Chondrocyte (in vitro differentiated cells): ENCODE measurements at places on chromosomes 4 and X. TPM values are rescaled to one million over a fixed set of nuclear protein-coding genes. Genes with fewer than 3 reads are reported as not detected.
A peak's percentile ranks its signal among the peaks of the same experiment; 100 is the strongest.

Gene FAM53A
- 6.9 to 8.0 TPM (median 7.3 TPM) in 3 replicates for total RNA-seq

Gene CLCN4
- total RNA-seq, result 2.2 to 4.2 TPM (median 4.2 TPM) in 3 replicates

Gene GAGE12J
- total RNA-seq, result not detected in 3 replicates

Gene DMD
- 196 to 306 TPM (median 201 TPM) in 3 replicates for total RNA-seq

DNA sequence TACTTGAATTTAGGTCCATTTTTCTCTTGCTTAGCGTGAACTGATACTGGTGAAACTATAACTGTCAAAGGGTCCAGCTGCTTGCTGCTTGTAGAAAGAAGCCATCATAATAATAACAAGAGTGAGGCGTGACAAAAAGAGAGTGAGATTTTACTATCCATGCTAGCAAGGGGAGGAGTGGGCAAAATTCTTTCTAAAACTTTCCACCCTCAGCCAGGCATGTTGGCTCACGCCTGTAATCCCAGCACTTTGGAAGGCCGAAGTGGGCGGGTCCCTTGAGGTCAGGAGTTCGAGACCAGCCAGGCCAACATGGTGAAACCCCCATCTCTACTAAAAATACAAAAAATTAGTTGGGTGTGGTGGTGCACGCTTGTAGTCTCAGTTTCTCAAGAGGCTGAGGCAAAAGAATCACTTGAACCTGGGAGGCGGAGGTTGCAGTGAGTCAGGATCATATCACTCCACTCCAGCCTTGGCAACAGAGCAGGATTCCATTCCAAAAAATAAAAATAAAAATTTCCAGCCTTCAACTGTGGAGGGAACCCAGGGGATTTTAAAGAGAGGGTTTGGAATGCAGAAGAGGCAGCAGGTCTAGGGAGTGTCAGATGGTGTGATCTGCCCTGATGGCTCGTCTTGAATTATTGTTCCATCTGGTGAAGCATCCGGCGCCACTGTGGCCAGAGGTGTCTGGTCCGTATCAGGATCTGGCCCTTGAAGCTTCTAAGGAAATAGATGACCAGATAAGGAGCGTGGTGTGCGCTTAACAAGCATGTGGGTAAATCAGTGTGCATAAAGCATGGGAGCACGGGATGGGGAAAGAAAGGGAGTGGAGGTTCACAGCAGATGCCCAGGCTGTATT lies 51.8 kb downstream of the LRP2BP start:
- H3K27ac ChIP-seq, result peak overlapping the region; percentile 89
- DNase-seq, result no peak
- peak overlapping the region; percentile 11 for H3K4me3 ChIP-seq
- H3K27me3 ChIP-seq, result no peaks in the 10 kb centered on the region
- H3K4me1 ChIP-seq, result peaks cover 80% of the 10 kb centered on the region
- H3K36me3 ChIP-seq, result peaks cover 24% of the 10 kb centered on the region

DNA sequence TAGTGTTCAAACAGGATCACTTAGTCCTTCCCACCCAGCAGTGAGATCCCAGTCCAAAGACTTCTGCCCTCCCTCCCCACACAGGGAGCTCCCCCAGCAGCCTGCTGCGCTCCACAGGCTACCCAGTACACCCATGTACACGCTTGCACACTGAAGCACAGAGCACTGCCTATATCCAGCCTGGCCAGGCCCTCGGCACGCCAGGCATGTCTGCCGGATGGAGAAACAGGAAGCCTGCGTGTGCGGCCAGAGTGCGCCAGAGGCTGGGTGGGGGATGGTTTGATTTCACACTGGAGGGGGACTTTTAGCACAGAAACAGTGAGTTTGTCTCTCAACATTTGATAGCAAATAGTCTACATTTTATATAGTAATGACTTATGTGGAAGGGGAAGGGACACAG lies 833.5 kb upstream of the IGFBP7 start:
- no peaks in the 10 kb centered on the region for H3K4me1 ChIP-seq
- H3K27ac ChIP-seq, result no peak overlapping the region
- no peak for DNase-seq
- peaks cover 7% of the 10 kb centered on the region for H3K27me3 ChIP-seq

DNA sequence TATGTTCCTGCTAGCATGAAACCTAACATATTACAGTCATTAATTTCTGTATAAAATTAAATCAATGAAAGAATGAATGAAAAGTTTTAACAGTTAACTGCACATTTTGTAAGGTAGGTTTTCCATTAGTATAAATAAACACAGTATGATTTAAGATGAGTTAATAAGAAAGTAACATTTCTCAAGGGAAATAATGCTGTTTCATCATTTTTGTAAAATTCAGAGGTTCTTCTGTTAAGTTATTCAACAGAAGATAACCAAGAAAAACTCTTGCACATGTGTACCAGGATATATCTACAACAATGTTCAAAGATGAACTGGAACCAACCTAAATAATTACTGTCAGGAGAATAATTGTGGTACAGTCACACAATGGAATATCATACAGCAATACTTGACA lies 88.6 kb downstream of the NEK1 start:
- peaks cover 26% of the 10 kb centered on the region for H3K36me3 ChIP-seq
- DNase-seq, result no peak
- no peaks in the 10 kb centered on the region for H3K27me3 ChIP-seq
- no peaks in the 10 kb centered on the region for H3K4me1 ChIP-seq
- no peak overlapping the region for H3K4me3 ChIP-seq

DNA sequence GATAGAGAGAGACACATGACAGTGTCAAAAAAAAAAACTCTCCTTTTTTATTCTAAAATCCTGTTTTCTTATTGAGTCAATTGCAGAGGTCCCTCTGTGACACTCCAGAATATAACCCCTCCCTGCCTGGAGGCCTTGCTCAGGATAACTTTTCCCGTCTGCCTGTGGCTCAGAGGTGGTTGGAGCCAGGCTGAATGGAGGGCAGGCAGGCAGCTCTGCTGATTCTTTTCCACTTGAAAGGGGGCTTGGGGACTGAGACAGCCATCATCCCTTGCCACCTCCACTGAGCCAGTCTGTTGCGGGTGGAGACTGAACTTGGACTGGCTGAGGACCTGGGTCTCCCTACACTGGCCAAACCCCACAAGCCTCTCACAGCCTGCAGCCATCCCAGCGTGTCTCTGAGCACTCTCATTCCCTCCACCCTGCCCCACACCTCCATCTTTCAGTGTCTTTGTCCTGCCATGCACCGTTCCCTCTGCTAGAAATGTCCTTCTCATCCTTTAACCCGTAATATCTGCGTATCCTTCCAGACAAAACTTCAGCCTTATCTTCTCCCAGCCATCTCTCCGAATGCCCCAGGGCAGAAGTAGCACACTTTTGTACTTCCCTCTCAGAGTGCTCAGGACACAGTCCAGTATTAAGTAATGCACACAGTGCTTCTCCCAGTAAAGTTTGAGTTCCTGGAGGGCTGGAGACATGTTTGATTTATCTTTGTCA lies 139.9 kb downstream of the CHIC2 start:
- no peak for DNase-seq
- H3K36me3 ChIP-seq, result no peaks in the 10 kb centered on the region
- no peaks in the 10 kb centered on the region for H3K27me3 ChIP-seq
- peaks cover 3% of the 10 kb centered on the region for H3K4me1 ChIP-seq
- H3K27ac ChIP-seq, result no peak overlapping the region

DNA sequence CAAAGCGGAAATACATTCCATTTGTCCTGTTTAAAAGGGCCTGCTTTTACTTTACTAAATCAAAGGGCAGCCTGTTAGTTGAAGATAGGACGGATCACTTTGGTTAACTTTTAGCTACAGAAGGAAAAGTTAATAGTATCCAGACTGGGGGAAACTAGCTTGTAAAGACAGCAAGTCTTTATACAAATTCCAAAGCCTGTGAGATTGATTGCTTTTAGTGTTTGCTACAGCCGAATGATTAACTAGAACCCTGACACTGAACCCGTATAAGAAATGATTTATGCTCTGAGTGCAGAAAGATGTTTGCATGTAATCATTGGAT lies 93.4 kb downstream of the FRAS1 start:
- no peak overlapping the region for H3K27ac ChIP-seq
- no peaks in the 10 kb centered on the region for H3K36me3 ChIP-seq
- H3K4me1 ChIP-seq, result peaks cover 4% of the 10 kb centered on the region
- DNase-seq, result no peak

DNA sequence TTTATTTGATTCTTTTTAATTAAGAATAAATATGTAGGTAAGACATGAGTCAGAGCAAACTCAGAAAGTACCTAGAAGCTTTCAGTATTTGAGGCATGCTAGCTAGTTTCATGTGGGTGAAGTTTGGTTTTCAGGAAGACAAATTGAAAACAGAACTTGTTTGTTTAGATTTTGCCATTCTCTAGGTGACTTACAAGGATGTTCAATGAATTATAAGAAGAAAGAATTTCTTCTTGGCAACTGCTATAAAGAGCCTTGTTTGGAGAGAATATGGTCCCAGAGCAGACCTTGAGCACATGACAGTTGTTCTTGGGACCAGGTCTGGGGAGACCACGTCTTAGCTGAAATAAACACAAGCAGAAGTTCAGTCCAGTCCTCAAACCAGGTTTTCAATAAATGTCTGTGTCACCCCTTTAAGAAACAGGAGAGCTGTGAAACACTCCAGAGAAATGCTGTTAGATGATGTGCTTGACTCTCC lies 38.0 kb upstream of the IL21 start:
- H3K4me3 ChIP-seq, result no peak overlapping the region
- H3K27ac ChIP-seq, result no peak overlapping the region
- no peak for DNase-seq
- H3K4me1 ChIP-seq, result peaks cover 14% of the 10 kb centered on the region

DNA sequence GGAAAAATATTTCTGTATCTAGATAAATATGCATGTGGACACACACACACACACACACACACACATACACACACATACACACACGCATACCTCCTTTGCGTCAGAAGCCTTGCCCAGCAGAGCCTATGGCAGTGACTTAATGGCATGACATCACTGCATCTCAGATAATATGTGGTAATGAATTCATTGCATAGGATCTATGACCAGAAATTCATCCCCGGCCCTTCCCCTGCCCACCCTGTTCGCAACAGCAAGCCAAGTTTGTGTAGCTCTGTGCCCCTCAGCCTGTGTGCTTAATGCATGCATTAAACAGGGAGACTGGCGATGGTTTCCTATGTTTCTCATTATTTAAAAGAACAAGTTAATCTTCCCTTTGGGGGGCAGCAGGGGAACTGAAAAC lies 120.7 kb downstream of the NKX6-1 start:
- no peaks in the 10 kb centered on the region for H3K4me1 ChIP-seq
- no peak overlapping the region for H3K4me3 ChIP-seq
- no peak for DNase-seq
- H3K27me3 ChIP-seq, result peaks cover 22% of the 10 kb centered on the region

DNA sequence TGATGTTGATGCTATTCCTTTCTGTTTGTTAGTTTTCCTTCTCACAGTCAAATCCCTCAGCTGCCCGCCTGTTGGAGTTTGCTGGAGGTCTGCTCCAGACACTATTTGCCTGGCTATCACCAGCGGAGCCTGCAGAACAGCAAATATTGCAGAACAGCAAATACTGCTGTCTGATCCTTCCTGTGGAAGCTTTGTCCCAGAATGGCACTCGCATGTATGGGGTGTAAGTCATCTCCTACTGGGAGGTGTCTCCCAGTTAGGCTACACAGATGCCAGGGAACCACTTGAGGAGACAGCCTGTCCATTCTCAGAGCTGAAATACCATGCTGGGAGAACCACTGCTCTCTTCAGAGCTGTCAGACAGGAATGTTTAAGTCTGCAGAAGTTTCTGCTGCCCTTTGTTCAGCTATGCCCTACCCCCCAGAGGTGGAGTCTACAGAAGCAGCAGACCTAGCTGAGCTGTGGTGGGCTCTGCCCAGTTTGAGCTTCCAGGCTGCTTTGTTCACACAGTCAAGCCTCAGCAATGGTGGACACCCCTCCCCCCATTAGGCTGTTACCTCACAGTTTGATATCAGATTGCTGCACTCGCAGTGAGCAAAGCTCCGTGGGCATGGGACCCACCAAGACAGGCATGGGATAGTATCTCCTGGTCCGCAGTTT lies 74.9 kb downstream of the SPIN3 start:
- H3K4me3 ChIP-seq, result no peak overlapping the region
- no peak for DNase-seq
- H3K27ac ChIP-seq, result no peak overlapping the region
- no peaks in the 10 kb centered on the region for H3K4me1 ChIP-seq
- H3K36me3 ChIP-seq, result no peaks in the 10 kb centered on the region
- H3K27me3 ChIP-seq, result no peaks in the 10 kb centered on the region

DNA sequence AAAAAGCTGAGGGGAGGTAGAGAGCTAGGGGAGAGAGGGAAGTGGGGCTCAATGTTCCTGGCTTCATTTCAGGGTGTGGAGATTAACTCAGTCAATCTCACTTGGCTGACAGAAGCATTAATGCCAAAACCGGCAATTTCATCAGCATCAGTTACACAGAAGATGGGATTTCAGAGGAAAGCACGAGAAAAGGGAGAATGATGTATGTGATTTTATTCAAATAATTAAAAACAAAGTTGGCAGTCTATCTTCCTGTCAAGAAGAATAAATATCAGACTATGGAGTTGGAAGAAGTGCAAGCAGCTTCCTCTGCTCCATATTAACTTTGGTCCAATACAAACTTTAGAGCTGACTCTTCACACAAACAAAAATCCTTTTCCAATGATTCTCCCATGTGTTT lies 29.6 kb upstream of the HCCS start:
- H3K36me3 ChIP-seq, result no peaks in the 10 kb centered on the region
- peaks cover 25% of the 10 kb centered on the region for H3K4me1 ChIP-seq
- DNase-seq, result no peak
- no peaks in the 10 kb centered on the region for H3K27me3 ChIP-seq
- H3K27ac ChIP-seq, result peak overlapping the region; percentile 38

DNA sequence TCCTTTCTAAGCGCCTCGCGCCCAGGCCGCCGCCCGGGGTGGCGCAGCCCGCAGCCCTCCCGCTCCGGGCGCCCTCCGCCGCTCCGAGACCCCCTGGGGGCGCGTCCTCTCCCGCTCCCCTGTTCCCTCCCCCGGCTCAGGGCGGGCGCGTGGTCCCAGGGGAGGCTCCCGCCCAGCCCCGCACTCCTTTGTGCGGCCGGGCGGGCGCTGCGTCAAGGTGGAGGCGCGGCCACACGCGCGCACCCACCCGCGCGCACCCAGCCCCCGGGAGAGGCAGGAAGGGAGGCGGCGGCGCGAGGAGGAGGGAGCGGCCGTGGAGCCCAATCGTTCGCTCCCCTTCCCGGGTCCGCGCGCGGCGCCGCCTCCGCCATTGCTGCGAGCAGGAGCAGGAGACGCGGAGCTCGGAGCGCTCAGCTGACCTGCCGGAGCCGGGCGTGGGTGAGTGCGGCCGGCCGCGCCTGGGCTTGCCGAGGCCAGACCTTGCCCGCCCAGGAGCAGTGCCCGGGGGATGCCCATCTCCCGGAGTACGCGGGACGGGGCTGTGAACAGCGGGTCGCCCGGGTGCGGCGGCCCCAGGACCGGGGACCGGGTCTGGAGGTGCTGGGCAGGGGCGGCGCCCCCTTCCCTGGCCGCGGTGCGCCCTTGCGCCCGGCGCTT lies at the start of gene NSG1:
NSG1 (plus strand) TSS at position 367 of the 657 bp plus-strand sequence. CDS start 528 bp downstream, outside the sequence.
- peak within 1 kb of the TSS; percentile 66 for H3K4me3 ChIP-seq
- H3K4me1 ChIP-seq, result peaks cover 11% of the 10 kb centered on the region
- H3K36me3 ChIP-seq, result peaks cover 2% of the 10 kb centered on the region
- H3K27ac ChIP-seq, result no peak within 1 kb of the TSS

DNA sequence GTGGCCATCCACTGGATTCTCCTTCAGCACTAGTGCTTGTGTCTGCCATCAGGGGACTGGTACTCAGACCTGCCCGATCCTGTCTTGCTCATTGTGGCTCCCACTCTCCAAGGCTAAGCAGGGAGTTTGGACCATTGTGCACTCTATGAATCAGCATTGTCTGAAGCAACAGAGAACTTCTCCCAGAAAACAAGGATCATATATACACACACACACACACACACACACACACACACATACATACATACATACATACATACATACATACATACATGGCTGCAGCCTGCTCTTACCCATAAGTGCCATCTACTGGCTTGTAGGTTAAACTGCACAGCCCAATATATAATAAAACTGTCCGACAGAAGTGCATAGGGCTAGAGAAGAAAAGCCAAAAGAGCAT lies 345.3 kb upstream of the LCORL start:
- peaks cover 9% of the 10 kb centered on the region for H3K4me1 ChIP-seq
- no peak overlapping the region for H3K27ac ChIP-seq
- DNase-seq, result no peak
- H3K4me3 ChIP-seq, result no peak overlapping the region
- peaks cover 9% of the 10 kb centered on the region for H3K27me3 ChIP-seq
